ENCODE measurements at places on chromosomes 1 and 21. TPM values are rescaled to one million over a fixed set of nuclear protein-coding genes. Genes with fewer than 3 reads are reported as not detected.
A peak's percentile ranks its signal among the peaks of the same experiment; 100 is the strongest.

GRCh38 chr1:70376196-70376595, 21.7 kb upstream of the ANKRD13C start:
- no peak for DNase-seq

- peak; percentile 1 for DNase-seq
Observed at GRCh38 chr1:50060279-50060678, 36.5 kb upstream of the AGBL4 start.

GRCh38 chr1:59432531-59433439, 135.9 kb downstream of the FGGY start:
- DNase-seq, result peak; percentile 82

- DNase-seq, result no peak
Observed at GRCh38 chr1:184145083-184145482, 93.6 kb downstream of the TSEN15 start.

- DNase-seq, result peak; percentile 63
Observed at GRCh38 chr1:115641762-115642167, at the start of gene VANGL1. Gene VANGL1 (plus strand): TSS chr1:115641970. CDS start chr1:115651414, 9,444 bp downstream.

GRCh38 chr21:37803101-37803651, 113.1 kb downstream of the KCNJ6 start:
- DNase-seq, result no peak

GRCh38 chr1:79044974-79045650, 38.6 kb upstream of the ADGRL4 start:
- no peak for DNase-seq

- DNase-seq, result no peak
Observed at GRCh38 chr1:71586030-71586429, 505.2 kb upstream of the ZRANB2 start.

DNA sequence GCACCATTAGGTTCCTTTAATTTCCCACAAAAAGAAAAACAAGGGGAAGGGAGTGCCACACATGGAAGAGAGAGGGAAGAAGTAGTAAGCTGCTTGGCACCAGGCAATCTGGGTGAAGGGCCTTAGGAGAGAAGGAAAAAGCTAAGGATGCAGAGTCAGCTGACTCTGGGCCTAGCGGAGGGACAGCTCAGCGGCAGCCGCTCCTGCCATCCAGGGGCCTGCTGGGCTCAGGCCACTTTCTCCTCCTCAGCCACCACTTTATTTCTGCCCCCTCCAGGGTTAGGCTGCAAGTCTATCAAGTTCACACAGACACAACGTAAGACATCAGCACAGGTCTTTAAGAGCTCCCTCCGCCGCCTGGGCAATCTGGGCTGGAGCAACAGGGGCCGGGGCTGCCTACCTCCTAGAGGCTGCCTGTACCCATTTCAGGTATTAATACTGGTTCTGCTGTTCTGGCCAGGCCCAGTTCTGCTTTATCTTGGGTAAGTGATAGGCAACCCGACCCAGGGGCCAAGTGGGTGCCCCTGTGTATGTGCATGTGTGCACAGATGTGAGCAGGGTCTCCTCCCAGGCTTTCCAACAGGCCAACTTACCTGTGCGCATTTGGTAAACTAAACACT, 53.6 kb downstream of the SLC45A1 start:
- DNase-seq, result no peak

DNA sequence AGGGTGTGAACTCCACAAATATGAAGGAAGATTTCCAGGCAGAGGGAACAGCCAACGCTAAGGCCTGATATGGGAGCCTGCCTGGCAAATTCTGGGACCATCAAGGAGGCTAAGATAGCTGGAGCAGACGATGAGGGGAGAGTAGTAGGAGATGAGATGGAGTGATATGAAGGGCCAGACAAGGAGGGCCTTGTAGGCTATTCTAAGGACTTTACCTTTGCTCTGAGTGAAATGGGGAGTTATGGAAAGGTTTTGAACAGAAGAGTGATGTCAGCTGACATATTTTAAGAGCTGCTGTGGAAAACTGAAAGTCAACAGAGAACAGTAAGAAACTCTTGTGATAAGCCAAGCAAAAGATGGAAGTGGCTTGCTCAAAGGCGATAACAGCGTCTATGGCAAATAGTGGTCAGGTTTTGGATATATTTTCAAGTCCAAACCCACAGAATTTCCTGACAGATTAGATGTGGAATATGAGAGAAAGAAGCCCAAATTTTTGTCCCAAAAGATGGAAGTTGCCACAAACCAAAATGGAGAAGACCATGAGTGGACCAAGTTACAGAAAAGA, 2.1 kb upstream of the TP53BP2 start:
- no peak for DNase-seq

GRCh38 chr1:181341026-181341632, 142.2 kb upstream of the CACNA1E start:
- DNase-seq, result no peak

DNA sequence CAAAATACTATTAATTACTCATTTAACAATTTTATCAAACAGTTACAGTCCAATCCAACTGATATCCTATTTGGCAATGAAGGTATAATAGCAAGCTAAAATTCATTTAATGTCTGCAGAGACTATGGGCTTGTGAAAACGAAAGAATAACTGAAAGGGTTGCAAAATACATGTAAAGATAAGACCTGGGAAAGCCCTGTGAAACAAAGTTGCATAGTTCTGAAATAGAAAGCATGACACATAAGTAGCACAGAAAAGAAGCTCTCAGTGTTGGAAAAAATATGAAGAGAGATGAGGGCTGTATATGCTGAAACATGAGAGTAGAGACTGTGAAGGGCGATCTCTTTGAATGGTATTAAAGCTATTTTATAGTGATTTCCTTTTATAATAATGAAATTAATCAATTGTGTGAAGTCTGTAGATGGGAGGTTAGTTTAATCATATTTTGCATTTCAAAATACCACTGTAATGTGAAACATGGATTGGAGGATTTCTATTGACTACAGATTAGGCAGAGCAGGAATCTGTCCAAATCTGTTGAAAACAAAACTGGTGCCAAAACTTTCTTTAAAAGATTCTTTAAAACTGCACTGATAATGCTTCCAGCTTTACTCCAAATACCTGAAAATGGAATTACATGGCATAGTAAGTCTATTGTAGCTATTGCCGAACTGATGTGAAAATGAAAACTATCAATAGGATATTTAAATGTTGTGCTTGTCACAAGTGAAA, 1518.9 kb upstream of the B3GALT2 start:
- DNase-seq, result no peak

GRCh38 chr1:84584126-84584525, 9.9 kb upstream of the CTBS start:
- no peak for DNase-seq

- DNase-seq, result no peak
Observed at GRCh38 chr1:91712981-91713841, 172.7 kb downstream of the TGFBR3 start.

GRCh38 chr1:223289621-223290020, 74.4 kb downstream of the SUSD4 start:
- no peak for DNase-seq

DNA sequence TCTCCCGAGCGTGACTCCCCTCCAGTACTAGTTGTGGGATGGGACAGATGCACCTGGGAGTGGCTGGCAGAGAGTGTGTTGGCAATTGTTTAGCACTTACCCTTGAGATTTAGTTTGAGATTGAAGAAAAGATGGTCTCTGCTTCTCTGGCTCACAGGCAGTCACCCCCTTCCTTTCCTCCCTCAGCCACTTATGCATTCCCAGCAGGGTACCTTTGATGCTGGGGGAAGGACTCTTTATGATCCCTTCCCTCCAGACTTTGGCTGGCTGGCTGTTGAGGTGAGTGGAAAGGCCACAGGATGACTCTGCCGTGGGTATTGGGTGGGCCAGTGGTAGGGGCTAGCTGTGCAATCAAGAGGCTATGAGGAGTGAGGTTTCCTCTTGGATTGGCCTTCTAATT, 236.8 kb downstream of the CAMTA1 start:
- DNase-seq, result no peak

DNA sequence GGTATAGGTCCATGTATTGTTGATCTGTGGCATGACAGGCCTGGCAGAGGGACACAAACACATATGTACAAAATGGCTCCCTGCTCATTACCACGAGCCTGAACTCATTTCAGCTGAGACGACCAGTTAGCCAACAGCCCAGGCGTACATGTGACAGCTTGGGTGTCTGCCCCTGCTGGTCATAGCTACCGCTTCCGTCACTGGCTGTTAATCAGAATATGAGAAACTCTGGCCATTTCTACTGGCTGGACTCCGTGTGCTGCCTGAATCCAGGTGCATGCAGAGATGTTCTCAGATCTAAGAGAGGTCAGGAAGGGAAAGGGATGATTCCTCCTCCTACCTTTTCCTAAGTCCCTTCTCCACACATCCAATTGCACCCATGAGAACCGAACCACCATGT, 144.5 kb downstream of the PBX1 start:
- no peak for DNase-seq

- DNase-seq, result no peak
Observed at GRCh38 chr1:175015243-175015642, 8.0 kb downstream of the MRPS14 start.

- DNase-seq, result peak; percentile 16
Observed at GRCh38 chr1:217953922-217954321, 322.8 kb downstream of the SPATA17 start.

DNA sequence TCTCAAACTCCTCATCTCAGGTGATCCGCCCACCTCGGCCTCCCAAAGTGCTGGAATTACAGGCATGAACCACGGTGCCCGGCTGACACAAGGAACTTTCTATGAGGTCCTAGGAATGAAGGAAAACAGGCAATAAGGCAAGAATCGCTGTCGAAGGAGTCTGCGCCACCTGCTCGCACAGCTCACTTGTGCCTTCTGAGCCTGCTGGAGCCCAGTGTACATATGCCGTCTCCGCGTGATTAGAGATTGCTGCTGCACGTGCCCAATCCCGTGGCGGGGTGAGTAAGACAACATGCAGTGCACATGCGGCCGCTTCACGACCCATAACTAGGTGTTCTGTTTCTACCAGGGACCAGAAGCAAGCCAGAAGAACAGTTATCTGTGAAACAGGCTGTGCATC, 24.3 kb downstream of the H3-3A start:
- DNase-seq, result no peak

Gene HSF2BP
- polyA plus RNA-seq, result 0.22 TPM

Gene RGL1
- 7.6 TPM for polyA plus RNA-seq

Gene SPRR2B
- not detected for polyA plus RNA-seq

Gene TMCO4
- polyA plus RNA-seq, result 13.1 TPM

Gene EDARADD
- polyA plus RNA-seq, result not detected

Gene STMN1
- 248 TPM for polyA plus RNA-seq

Gene HSPA6
- polyA plus RNA-seq, result 0.37 TPM

Measured in small intestine (tissue), 16 donors.